Kidney (tissue), 22 donors: ENCODE measurements at places on chromosomes 11 and 22. TPM values are rescaled to one million over a fixed set of nuclear protein-coding genes. Genes with fewer than 3 reads are reported as not detected.

DNA sequence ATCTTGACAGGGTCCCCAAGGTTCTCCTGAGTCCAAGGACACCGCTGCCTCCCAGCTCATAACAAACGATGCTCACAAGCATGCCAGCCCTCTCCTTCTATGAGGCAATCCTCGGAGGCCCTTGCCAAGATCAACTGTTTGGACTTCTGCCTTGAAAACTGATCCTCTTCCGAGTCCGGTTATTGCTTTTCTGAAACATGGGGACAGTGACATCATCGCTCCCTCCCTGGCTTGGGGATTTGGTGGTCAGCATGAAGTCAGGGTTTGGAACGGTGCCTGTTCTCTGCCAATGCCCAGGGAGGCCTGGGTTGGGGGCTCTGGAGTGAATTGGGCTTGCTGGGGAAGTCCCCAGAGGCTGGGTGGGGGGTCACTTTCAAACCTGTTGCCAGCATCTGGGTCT is 149.3 kb downstream of the FBXO7 start:
- no peaks in the 10 kb centered on the region for H3K27me3 ChIP-seq
- peak overlapping the region; percentile 97 for H3K27ac ChIP-seq
- no peaks in the 10 kb centered on the region for H3K36me3 ChIP-seq
- no peak overlapping the region for H3K4me3 ChIP-seq
- H3K4me1 ChIP-seq: peaks cover 20% of the 10 kb centered on the region

DNA sequence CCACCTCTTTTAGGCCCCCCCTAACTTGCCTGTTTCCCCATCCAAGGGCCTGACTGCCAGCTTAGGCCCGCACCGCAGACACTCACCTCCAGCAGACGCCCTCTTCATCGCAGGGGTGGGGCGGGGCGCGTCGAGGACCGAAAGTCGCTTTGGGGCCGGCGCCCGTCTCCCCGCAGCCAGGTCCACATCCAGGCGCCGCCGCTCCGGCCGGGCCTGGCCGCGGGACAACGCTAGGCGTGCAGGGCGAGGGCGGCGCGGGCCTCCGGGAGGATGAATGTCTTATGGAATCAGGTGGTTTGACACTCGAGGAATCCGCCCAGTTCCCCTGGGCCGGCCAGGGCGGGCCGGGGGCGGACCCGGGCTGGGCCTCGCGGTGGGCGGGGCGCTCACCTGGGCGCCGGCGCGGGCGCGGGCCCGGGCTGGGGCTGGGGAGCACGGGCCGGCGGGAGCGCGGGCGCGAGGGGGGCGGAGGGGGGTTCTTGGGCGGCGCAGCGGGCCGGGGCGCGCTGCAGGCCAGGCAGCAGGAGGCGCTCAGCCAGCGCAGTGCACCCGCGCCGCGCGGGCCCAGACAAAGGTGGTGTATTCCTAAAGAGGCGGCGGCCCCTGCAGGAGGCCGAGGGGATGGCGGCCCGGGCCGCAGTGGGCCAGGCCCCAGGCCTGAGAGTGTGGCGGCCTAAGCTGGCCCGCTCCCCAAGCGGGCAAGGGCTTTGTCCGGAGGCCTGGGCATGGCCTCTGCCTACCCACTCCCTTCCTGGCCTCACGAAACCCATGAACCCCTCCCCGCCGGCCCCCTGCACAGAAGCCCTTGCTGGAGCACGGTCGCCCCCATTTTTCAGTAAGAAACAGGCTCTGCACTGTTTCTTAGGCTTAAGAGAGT is 177.6 kb downstream of the IGLL1 start:
- no peaks in the 10 kb centered on the region for H3K27me3 ChIP-seq
- no peaks in the 10 kb centered on the region for H3K36me3 ChIP-seq
- peak; percentile 93 for DNase-seq
- no peaks in the 10 kb centered on the region for H3K4me1 ChIP-seq

DNA sequence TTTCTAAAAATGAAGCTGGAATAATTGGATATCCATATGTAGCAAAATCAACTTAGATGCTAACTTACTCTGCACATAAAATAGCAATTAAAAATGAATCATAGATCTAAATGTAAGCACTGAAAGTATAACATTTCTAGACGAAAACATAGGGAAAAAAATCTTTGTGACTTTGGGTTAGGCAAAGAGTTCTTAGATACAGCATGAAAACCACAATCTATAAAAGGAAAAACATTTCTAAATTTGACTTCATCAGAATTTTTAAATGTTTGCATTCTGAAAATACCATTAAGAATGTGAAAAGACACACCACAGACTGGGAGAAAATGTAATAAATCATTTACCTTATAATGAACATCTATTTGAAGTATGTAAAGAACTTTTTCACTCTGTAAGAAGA is 128.8 kb downstream of the APIP start:
- no peaks in the 10 kb centered on the region for H3K27me3 ChIP-seq
- no peak overlapping the region for H3K4me3 ChIP-seq
- no peak for DNase-seq
- no peaks in the 10 kb centered on the region for H3K36me3 ChIP-seq
- no peak overlapping the region for H3K27ac ChIP-seq
- H3K4me1 ChIP-seq: no peaks in the 10 kb centered on the region

DNA sequence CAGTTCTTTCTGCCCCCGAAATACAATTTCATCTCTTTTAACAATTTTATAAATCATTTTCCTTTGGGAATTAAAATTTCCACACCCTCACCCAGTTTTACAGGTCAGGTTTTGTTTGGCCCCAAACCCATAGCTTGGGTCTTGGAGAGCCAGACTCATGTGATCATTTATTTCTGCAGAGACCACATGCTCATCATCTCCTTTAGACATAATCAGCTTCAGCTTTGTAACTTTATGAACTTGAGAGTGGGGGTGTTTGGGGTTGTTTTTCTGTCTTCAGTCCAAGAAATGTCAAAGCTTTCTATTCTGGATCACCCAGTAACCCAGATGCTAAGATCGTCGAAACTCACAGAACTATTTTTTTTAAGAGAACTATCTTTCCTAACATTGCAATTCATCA is 70.9 kb downstream of the DBX1 start:
- H3K27ac ChIP-seq: no peak overlapping the region
- peaks cover 2% of the 10 kb centered on the region for H3K4me1 ChIP-seq
- H3K27me3 ChIP-seq: no peaks in the 10 kb centered on the region
- peaks cover 23% of the 10 kb centered on the region for H3K36me3 ChIP-seq

DNA sequence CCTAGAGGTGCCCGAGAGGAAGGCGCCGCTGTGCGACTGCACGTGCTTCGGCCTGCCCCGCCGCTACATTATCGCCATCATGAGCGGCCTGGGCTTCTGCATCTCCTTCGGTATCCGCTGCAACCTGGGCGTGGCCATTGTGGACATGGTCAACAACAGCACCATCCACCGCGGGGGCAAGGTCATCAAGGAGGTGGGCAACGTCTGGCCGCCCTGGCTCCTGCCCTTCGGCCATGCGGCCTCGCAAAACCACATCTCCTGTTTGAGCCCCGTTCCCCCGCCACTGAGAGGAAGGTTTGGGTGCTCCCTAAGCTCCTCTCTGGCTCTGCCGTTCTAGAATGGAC is 3.4 kb downstream of the SLC17A6 start:
- no peak overlapping the region for H3K27ac ChIP-seq
- no peak overlapping the region for H3K4me3 ChIP-seq
- H3K4me1 ChIP-seq: no peaks in the 10 kb centered on the region
- DNase-seq: no peak
- peaks cover 52% of the 10 kb centered on the region for H3K27me3 ChIP-seq

GRCh38 chr11:75734491-75735180 is 17.0 kb downstream of the MOGAT2 start:
- no peak for DNase-seq
- H3K4me3 ChIP-seq: no peak overlapping the region
- H3K27me3 ChIP-seq: no peaks in the 10 kb centered on the region
- H3K27ac ChIP-seq: no peak overlapping the region
- no peaks in the 10 kb centered on the region for H3K36me3 ChIP-seq

- H3K4me3 ChIP-seq: no peak overlapping the region
- DNase-seq: no peak
- peaks cover 4% of the 10 kb centered on the region for H3K4me1 ChIP-seq
- no peak overlapping the region for H3K27ac ChIP-seq
- H3K36me3 ChIP-seq: no peaks in the 10 kb centered on the region
Observed at GRCh38 chr11:71181566-71181965, 70.8 kb downstream of the SHANK2 start.

GRCh38 chr22:49570032-49570848 is 257.4 kb downstream of the BRD1 start:
- H3K27ac ChIP-seq: no peak overlapping the region
- H3K4me1 ChIP-seq: no peaks in the 10 kb centered on the region
- H3K36me3 ChIP-seq: no peaks in the 10 kb centered on the region
- H3K27me3 ChIP-seq: no peaks in the 10 kb centered on the region
- H3K4me3 ChIP-seq: no peak overlapping the region

PLEKHB1 gene
- total RNA-seq: 21.0 TPM
